Fibroblast of villous mesenchyme (primary cell): ENCODE measurements at places on chromosomes 4 and X. TPM values are rescaled to one million over a fixed set of nuclear protein-coding genes. Genes with fewer than 3 reads are reported as not detected.

- DNase-seq, result no peak
Observed at GRCh38 chrX:46643636-46644035, 70.1 kb downstream of the CHST7 start.

DNA sequence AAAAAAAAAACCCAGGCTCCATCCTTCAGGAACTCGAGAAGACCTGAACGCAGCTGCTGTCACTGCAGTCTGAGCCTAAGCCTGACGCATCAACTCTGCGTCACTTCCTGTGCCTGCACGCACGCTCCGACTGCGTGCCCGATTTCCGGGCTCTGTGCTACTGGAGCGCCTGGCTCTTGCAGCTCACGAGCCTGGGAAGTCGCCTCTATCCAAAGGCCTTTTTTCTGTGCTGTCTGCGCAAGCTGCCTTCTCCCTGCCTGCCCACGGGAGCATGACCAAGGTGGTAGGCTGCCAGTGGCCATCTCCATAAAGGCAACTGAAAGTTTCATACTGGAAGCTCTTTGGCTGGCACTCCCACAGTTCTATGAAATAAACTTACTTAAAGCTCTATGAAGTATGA, 9.9 kb upstream of the GASK1B start:
- peak; percentile 40 for DNase-seq

GABRE gene
- 24.2 and 50.1 TPM in 2 replicates for total RNA-seq

DNA sequence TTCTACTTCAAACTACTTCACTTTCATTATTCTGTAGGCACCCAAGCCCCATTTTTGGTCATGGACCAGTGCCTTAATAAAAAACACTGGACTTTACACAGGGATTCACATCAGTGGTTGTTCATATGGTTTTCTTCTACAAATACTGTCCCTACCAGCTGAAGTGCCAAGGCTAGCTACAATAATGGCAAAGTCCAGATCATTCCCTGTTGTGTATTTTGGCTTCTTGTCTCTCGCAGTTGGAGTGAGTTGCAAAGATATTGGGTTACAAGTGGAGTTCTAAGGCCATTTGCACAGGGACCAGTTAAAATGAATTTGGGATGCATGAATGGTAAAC, 16.7 kb upstream of the ANKRD17 start:
- no peak for DNase-seq

SERPINA7 gene
- not detected in 2 replicates for total RNA-seq

- DNase-seq, result no peak
Observed at GRCh38 chrX:6227935-6228334, 732 bp downstream of the NLGN4X start.

CDX4 gene
- not detected in 2 replicates for total RNA-seq

DNA sequence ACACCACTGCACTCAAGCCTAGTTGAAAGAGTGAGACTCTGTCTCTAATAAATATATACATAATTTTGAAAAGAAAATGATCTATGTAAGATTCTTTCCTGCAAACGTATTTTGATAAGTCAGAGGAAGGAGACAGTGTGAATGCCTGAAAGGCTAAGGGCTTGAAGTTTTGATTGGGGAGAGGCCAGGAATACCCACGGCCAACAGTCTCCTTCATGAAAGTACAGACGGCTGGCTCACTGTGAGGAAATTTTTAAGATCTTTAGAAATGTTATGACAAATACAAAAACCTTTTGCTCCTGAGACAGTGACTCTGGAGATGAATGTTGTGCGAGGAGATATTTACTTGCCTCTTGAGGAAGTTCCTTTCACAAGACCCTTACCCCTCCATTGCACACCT, 111.4 kb upstream of the KLHL13 start:
- no peak for DNase-seq

CLDN34 gene
- under 0.01 TPM in 1 of 2 replicates, not detected in the other for total RNA-seq
